Brain microvascular endothelial cell (primary cell): ENCODE measurements at places on chromosomes 5 and 9.

GRCh38 chr9:72538921-72539702, 17.7 kb downstream of the TMC1 start:
- DNase-seq = no peak

GRCh38 chr5:75053304-75054133, 1.2 kb upstream of the GCNT4 start:
- peak; percentile 69 for DNase-seq

DNA sequence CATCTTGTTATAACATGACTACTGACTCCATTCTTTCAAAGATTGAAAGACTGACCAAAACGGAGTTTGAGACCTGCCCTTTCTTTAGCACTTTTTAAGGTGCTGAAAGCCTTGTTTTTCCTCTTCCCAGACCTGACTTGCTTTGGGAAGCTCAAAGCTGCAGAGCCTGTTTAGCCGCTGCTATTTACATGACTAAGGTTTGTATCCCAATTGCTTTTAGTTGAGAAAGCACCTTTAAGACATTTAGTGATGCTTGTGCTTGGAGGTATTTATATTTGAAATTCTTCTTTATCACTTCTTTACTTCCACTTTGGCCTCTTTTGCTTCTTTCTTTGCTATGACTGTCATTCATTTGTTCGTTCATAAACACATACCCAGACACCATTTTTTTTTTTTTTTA, 182.6 kb upstream of the ELL2 start:
- DNase-seq = no peak

DNA sequence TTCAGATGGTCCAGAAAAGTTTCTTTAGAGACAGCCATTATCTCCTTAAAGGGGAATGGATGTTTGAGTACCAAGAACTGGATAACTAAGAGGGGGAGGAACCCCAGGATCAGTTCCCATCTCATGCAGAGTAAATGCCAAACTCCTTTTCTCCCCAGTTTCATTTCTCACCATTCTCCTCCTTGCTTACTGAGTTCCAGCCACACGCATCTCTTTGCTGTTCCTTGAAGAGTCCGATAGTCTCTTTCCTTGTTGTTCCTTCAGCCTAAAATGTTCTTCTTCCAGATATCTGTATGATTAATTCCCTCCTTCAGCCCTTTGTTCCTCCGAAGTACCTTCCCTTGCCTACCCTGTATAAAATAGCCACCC, 30.0 kb downstream of the KDM4C start:
- no peak for DNase-seq

- DNase-seq = no peak
Observed at GRCh38 chr9:100472788-100473275, at the start of gene TMEFF1. Gene TMEFF1, plus strand, starts transcription at chr9:100473149. Its CDS starts 396 bp downstream, at chr9:100473545.

DNA sequence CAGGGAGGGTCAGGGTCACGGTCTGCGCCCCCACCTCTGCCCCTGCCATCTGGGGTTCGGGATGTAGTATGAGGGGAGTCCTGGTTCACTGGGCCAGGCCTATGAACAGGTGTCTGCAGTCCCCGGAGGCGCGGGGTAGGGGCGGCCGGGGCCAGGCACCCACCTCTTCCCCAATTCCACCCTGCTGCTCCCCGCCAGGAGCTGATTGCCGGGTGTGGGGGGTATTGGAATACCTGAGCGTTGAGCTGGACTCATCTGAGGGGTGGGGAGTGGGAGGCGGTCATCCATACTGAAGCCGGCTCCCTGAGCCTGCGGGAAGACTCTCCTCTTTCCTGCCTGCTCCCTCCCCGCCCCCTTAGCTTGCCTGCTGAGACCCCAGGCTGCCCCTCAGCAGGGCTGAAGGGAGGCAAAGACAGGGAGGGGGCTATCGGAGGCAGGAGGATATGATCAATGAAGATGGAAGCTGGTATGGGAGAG, 679 bp downstream of the SLC6A7 start:
- no peak for DNase-seq
